Stimulated activated CD8-positive, alpha-beta memory T cell treated with anti-CD3 and anti-CD28 coated beads, Interleukin-2, amount 100 ng/mL, for 1 hour (primary cell): ENCODE measurements at places on chromosomes 5 and 9.

DNA sequence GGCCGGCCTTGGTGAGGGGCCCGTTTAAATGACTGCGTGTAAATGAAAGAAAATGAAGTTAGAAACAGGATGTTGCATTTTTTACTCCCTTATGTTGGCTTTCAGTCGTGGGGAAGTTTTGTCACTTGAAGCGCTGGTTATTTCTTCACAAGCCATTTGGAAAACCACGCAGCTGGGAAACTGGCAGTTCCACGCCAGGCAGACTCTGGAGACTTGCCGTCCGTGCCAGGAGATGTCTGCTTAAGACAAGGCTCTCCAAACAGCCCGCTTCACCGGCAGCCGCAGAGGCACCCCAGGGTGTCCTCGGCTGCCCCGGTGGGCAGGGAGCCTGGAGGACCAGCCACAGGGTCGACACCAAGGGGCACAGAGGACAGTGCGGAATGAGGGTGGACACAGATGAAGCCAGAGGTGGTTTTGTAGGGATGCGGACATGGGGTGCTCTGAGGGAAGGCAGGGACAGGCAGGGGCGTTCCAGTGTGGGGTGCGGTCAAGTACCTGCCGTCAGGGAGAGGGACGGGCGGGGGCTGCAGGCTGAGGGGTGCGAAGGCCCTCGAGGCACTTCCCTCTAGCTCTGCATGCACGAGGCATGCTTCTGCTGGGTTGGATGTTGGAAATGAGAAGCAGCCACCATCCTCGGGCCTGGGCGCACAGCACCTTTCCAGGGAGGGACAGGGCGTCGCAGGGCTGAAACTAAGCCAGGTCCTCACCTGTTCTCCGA is 11.1 kb upstream of the AJM1 start:
- no peak for DNase-seq

DNA sequence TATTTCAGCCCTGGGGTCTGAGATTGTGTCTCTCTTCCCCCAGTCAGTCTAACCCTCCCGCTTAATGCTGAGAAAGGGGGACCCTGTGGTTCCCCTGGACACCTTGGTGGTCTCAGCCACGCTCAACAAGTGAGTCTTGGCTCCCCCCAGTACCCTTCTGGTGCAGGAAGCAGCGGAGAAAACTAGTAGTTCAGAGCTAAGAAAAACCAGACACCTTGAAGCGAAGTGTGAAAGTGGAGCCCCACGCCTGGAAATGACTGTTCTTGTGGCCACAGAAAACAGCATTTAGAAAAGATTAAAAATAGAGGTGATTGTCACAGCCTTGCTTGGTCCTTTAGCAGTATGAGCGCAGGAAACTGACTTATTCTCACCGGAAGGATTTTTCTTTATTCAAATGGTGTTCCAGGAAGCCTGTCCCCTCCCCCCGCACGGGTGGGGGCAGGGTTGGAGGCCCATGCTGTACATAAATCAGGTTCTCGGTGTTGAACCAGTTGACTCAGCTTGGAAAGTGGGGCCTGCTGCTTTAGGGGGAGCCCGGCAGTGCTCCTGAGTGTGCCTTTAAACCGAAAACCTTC is 8.1 kb downstream of the ARPC5L start:
- peak; percentile 69 for DNase-seq

DNA sequence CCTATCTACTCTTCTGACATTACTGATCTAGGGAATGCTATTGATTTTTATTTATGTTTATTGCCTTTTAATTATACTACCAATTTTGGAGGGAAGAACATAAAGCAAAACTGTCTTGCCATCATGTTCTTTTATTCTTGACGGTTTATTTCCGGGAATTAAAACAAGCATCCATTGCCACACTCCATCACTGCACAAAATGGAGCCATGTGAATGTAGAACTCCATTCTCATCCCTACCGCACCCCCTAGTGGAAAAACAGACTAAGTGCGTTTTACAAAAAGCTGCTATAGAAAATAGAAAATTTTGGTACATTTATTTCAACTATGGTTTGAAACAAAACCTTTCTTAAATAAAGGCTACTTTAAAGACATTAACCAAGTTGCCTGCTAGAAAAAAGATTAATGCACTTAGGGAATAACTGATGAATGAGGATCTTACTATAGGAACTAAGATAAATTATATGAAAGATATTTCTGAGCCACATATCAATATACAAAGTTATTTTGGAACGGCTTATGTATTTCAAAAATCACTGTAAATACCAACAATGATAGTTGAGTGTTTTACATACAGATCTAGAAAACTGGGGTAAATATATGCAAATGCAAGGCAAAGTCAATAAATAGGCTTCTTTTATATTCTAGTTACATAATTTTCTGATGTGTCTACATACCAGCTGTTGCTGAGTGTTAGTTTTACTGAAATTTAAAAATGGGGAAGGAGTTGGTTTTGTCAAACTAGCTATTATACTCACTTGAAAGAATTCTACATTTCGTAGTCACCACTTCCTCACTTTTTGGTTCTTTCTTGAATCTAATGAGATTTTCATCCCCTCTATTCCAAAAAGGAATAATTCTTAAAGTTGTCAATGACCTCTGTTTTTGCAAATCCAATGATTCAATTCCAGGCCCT is 26.5 kb downstream of the OXCT1 start:
- DNase-seq = no peak

GRCh38 chr5:142825378-142826089 is 55.4 kb downstream of the ARHGAP26 start:
- no peak for DNase-seq

DNA sequence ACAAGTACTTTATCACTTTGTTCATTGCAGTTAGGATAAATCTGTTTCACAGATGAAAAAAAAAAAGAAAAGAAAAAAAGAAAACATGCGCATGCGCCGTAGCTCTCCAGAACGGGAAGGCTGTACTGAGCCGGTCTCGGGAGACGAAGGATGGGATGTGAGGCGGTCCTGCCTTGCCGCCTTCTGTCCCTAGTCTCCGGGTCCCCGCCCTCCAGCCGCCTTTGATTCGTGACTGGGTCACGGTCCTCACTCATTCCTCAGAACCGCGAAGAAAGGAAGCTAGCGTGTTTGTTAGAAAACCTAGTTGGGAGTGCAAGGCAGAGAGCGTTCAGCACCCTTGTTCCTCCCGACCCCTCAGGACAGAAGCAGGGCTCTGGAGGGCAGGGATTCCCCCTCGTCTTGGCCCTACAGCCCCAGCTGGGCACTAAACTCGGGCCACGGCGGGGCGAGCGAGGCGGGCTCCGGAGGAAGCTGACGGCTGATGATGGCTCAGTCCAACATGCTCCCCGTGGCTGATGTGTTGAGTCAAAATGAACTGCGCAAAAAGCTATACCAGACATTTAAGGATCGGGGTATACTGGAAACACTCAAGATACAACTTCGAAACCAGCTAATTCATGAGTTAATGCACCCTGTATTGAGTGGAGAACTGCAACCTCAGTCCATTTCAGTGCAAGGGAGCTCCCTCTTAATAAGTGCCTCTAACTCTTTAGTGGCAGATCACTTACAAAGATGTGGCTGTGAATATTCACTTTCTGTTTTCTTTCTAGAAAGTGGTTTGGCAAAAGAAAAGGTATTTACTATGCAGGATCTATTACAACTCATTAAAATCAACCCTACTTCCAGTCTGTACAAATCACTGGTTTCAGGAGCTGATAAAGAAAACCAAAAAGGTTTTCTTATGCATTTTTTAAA is 40.0 kb downstream of the CPLANE1 start:
- no peak for DNase-seq

DNA sequence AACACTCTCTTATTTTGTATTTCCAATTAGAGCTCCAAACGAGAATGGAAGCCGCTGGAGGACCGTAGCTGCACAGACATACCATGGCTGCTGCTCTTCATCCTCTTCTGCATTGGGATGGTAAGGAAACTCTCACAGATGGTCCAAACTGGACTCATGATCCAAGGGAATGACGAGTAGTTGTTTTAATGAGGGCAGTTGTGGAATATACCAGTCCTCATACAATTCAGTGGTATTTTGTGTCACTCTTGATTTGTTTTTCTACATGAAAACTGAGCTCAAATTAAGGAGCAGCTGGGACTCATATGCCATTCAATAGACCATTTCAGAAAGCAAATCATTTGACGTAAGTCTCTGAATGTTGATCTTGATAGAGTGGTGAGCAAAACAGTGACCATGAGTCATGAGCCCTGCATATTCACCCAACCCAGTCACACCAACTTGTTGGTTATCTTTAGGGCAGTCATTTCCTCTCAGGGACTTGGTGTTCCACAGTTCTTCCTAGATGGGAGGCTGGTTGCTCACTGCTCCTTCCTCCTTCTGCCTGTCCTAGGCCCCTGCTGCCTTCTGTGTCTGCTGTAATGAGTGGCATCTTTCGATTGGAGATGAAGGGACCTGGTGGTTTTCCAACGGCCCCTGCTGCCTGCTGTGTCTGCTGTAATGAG is 54.9 kb downstream of the SLC44A1 start:
- no peak for DNase-seq

- DNase-seq = no peak
Measured at GRCh38 chr9:114953959-114954358, 23.6 kb upstream of the TNFSF8 start.

GRCh38 chr9:117278020-117278419 is 136.8 kb downstream of the ASTN2 start:
- no peak for DNase-seq

GRCh38 chr9:107707428-107707837 is 217.9 kb upstream of the KLF4 start:
- DNase-seq = no peak

GRCh38 chr9:36450110-36450732 is 50.2 kb upstream of the RNF38 start:
- no peak for DNase-seq

DNA sequence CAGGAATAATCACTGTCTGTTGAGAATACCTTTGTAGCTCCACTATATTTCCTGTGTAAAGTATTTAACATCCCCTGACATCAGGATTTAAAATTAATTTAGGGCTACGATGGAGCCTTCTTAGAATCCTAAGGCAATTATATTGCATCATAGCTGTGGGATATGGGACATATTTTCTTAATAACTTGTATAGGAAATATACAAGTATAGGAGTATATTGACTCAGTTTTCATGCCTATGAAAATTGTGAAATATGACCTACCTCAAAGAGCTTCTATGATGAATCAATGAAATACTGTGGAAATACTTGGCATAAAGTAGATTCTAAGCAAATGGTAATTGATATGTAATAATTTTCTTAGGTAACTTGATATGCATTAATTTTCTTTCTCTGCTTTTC is 221.0 kb upstream of the KLF4 start:
- no peak for DNase-seq

DNA sequence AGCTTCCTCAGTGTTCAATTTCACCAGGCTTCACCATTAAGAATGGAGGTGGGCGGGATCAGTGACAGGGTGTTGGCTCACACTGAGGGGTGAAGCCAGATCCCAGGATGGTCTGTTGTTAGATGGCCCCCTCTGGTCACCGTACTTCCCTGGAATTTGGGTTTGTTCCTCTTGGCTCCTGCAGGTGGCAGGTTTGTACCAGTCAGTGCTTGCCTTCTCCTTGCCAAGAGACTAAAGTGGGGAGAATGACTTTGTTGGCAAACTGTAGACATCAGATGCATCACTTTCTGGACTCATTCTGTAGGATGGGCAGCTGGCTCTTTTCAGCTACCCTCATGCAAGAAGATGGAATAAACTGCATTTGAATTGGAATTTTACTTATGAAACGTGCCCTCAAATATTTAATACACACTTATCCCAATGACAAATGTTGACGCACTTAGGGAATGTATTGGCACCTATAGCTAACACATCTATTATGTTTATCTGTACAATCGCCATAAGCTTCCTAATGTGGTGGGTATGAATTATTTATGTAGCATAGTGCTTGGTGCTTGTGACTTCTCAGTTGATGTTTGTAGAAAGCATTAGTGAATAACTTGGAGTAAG is 31.4 kb upstream of the ANKRD55 start:
- no peak for DNase-seq

DNA sequence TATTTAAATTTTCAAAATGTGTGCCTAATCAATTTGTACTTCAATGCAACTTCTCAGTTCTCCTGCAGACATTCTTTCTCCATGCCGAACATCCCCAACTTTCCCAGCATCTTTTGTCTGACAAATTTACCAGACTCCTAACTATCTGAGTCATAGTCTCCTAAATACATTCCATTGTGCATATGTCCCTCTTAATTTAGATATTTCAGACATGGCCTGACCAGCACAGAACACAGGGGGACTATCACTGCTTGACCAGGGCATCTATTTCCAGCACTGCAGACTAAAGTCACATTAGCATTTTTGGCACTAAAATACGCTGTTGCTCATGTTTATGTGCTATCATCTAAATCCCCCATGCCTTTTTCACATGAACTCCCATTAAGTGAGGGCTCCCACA is 71.9 kb downstream of the ITGA1 start:
- no peak for DNase-seq

DNA sequence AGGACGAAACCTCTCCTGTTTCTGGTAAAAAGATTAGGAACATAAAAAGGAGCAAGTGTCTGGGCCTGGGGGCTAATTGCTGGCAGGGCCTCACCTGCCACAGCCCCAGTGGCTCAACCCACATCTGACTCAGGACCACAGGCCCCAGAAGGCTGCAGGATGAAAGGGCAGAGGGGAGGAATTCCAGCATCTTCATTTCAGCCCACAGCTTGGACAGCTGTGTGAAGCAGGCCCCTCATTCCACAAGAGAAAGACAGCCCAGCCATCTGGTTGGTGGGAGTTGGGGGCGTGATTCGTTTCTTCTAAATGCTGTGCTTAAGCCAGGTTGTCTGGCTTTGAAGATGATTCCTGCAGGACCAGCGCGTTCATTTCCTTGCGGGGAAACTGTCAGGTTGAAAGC is 29.1 kb downstream of the NKX2-5 start:
- no peak for DNase-seq

DNA sequence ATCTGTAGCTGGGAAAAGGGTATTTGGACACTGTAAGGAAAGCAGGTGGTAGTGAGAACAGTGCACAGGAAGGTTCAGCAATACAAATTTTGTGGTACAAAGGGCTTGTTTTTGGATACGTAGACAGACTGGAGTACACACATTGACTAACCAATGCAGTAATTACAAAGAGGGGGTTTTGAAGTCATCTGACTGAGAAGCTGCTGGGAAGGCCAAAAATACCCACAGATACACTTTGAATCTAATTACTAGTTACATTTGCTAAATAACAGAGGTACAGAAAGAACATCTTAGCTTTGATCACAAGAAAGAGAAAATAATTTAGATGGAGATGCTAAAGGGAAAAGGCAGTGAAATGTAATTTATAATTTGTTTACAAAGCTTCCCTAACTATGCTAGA is 45.9 kb downstream of the PKD2L2 start:
- DNase-seq = no peak

GRCh38 chr9:116736399-116737151 is 49.5 kb downstream of the TRIM32 start:
- DNase-seq = no peak

- DNase-seq = no peak
Measured at GRCh38 chr5:43659075-43659474, 56.1 kb downstream of the NNT start.

GRCh38 chr9:129353697-129354336 is 175.8 kb upstream of the IER5L start:
- DNase-seq = no peak

DNA sequence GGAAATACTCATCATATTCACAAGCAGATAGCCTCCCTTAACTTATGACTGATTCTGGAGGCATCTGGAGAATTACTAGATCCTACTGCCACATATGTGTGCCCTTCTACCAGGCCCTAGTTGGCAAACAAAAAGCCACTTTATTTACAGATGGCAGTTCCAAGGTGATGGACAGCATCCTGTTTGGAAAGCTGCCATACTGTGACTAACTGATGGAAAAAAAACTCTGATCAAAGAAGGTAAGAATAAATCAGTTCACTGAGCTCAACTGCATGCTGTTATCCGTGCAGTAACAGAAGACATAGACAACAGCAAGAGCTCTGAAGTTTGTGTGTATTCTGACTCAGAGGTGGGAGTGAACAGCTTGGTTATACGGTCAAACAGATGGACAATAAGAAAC is 279.8 kb upstream of the POU5F2 start:
- no peak for DNase-seq
